Fibroblast of skin of right biceps (primary cell): ENCODE measurements at places on chromosomes 5 and 9.

DNA sequence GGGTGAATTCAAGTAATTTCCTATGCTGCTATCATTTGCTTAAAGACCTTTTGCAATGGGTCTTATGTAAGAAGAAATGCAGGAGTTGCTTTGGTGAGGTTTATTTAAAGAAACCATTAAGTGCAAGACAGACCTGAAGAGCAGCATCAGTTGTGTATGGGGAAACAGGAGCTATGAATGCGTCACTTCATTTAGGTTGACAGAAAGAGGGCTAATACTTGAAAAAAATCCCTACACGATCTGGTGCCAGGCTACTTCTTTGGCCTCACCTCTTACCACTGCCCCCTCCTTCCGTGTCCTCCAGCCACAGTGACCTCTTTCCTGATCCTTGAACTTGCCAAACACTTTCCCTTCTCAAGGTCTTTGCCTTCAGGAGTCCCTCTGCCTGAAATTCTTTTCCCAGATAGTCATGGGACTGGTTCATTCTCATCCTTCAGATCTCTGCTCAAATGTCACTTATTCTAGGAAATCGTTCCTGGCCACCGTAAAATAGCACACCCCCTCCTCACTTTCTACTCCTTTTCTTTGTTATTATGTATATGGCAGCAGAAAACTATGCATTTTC, 1.4 kb upstream of the JAK2 start:
- DNase-seq: no peak

- DNase-seq: no peak
Observed at GRCh38 chr9:84642553-84643141, 26.9 kb upstream of the NTRK2 start.

GRCh38 chr9:29006628-29007027, 1433.3 kb upstream of the C9orf72 start:
- no peak for DNase-seq

DNA sequence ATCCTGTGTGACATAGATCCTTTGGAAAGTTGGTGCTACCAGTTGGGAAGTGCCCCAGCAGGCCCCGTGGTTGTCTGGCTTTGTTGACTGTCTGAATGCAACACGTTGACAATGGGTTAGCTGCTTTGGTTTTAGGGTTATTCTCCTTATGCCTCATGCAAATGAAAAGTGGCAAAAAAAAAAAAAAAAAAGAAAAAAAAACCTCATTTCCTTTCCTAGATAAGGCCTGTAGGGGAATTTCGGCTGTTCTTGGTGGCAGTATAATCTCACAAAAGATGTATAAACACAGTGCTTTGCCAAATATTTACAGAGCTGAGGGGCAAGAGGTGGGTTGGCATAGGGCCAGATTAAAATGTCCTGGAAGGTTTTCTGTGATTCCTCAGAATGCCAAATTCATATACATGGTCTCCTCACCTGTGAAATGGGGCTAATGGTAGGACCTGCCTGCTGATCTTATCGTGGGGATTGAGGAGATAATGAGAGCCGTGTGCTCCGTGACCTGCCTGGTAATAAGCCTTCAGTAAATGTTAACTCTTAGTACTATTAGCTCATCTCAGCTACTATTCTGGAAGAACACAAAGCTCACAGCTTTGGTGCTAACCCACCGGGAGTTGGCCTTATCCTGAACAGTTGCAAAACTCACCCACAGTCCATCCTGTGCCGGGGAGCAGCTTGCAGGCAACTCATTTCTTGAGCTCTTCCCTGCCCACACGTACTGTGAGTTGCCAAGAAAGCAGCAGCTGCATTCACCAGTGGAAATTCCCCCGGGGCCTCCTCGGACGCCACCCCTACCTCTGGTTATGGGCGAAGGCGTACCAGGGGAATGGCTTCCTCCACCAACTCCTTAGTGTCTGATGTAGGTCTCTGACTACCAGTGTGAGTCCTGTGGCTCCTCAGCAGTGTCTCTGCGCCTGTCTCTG, 220.3 kb downstream of the NR3C1 start:
- DNase-seq: no peak

DNA sequence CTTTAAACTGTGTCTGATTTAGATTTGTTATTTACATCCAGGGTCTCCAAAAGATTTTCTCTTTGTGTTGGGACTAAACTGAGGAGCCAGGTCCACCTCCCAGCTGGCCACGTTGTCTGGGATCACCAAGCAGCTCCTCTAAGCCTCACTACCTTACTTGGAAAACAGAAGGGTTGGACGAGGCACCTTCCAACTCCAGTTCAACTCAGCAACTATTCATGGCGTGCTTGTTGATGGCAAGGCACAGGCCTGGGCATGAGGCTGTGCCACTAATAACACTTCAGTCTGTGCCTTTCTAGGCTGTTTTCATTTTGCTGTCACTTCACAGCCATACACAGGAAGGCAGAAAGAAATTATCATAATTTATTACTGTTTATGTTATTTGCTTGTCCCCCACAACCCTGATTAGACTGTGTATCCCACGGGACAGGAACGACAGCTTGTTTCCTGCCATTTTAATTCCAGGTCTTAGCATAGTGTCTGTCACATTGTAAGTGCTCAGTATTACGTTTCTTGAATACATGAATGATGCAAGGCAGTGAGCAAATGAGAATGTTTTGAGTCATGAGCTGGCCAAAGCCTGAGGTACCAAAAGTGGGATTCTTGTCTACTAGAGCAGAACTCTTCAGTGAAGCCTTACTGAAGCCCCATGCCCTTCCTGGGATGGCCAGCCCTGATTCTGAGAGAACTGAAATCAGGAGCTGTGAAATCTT, 125.8 kb downstream of the GALNT10 start:
- DNase-seq: no peak

DNA sequence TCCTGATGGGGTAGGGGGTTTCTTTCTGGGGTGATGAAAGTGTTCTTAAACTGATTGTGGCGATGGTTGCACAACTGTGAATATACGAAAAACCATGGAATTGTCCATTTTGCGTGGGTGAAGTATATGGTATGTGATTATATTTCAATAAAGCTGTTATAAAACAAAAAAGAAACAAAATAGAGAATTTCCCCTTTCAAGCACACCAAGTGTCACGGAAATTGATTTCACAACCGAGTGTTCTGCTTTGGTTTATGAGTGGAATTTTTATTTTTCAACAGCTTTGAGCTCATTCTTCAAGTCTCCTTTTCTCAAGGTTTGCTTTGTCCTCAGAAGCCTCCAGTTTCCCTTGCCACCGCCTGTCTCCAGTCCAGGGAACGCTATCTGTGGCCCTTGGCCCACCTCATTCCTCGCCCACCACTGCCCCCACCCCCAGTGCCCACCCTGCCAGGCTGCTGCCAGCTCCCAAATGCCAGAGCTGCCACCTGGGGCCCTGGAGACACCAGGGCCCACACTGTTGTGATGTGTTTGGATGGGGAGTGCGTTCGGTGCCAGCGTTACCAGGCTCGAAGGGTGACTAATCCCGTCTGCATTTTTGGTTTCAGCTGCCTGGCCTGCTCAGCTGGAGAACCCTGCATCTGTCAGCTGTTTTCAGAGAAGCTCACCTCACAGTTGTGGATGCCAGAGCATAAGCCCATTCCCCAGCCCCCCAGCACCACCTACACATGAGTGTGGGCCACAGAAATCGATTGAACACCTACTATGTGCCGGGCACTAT, 30.4 kb downstream of the DUSP1 start:
- DNase-seq: peak; percentile 87

GRCh38 chr9:96067600-96067999, 192.1 kb downstream of the ERCC6L2 start:
- DNase-seq: no peak

DNA sequence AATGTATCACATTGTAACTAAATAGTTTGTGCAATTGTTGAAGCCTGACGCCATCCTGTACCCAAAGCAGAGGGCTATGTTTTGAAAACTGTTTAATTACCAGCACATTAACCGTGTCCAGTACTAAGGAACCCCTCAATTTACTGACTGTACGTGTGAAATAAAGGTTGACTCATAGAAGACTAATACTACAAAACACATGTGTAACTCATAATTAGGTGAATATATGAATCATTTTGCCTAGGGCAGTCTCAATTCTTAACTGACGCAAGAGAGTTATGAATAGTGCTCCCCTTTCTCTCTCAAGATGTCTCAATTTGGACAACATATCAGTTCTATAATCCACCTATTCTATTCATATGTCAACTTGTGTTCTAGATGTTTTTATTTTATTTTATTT, 558.4 kb downstream of the PRDM9 start:
- DNase-seq: no peak

- no peak for DNase-seq
Observed at GRCh38 chr9:106218427-106218826, 524.1 kb downstream of the TMEM38B start.

- DNase-seq: no peak
Observed at GRCh38 chr5:176658817-176659511, 11.7 kb downstream of the TSPAN17 start.

DNA sequence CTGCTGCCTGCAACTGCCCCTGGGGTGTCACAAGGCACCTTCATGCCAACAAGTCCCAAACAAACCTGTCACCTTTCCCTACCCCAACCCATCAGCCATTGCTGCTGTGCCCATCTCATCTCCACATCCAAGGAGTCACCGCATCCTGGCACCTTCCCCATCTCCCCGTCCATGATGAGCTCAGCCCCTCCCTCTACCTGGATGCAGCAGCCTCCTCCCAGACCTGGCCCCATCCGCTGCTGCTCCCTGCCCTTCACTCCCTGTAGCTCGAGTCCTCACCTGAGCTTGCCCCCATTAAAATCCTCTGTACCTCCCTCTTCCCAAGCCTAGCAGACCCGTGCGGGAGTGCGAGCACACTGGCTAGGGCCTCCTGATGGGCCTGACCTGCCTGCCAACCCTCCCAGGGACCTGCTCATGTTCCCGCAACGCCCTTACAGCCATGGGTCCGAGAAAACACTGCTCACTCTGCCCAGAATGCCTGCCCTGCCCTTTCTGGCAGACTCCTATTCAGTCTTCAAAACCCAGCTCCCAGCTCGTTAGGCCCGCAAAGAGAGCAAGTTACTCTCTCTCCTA, 110.6 kb downstream of the ADAMTS2 start:
- DNase-seq: no peak

DNA sequence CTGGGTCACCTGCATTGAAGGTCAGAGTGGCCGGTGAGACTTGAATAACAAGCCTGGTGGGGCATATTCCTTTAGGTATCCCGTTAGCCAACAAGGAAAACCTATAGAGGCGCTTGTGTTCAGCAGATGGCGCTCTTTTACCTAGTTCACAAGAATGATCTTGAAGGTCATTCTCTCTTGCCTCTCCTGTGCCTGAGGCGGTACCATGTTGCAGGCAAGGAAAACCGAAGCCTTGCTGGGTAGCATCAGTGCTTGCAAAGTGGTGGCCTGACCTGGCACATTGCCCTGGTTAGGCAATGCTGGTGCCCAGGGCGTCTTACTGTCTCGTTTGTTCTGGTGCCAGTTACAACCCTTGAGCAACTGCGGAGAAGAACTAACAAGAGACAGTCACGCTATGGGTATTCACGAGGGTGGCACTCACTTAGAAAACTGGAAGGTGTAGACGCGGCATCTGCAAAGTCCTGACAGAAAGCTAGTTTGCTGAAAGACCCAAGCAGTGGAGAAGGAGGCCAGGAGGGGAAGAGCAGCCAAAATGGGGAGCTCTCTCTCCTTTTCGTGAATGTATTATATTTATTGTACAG, 56.7 kb downstream of the AOPEP start:
- DNase-seq: peak; percentile 86

- DNase-seq: no peak
Observed at GRCh38 chr9:19306568-19306967, 73.5 kb downstream of the RPS6 start.

- DNase-seq: no peak
Observed at GRCh38 chr5:154858972-154859871, 795 bp downstream of the CNOT8 start.

DNA sequence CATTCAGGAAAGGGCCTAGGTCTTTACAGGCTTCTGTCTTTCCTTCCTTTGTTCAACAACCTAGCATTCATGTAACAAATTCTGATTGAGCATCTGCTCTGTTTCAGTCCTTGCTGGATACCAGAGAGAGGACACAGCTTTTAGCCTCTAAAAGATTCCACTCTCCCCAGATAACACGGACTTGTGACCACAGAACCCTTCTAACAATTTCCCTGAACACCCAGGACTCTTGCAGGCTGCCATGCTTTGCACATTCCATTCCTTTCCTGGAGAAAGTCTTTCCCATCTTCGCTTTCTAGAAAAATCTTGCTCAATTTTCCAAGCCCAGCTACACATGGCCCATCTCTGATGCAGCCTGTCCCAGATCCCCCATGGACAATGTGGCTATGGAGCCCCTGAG, 310.9 kb downstream of the ACTL7B start:
- DNase-seq: peak; percentile 15

GRCh38 chr5:57004800-57005199, 52.9 kb upstream of the MIER3 start:
- no peak for DNase-seq

- peak; percentile 7 for DNase-seq
Observed at GRCh38 chr5:170986598-170986997, 124.8 kb downstream of the RANBP17 start.

DNA sequence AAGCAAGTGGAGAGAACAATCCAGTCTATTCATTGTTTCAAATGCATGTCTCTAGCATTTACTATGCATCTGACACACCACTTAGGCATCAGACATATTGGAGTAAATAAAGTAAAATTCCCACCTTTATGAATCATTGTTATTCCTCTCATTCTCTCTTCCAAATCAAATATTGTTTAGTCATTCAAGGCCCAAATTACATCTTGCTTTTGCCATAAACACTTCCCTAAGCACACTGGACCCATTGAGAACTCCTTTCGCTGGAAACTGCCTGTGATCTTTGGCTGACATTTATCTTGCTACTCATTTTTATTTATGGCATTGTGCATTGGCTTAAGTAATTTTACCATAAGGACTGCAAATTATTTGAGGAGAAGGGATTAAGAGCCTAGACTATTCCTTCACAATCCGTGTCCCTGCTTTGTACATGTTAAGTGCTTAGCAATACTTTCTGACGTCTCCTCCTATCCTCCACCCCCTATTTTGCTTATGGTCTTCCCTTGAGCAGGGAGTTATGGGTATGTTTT, 7.4 kb downstream of the C5orf46 start:
- no peak for DNase-seq

DNA sequence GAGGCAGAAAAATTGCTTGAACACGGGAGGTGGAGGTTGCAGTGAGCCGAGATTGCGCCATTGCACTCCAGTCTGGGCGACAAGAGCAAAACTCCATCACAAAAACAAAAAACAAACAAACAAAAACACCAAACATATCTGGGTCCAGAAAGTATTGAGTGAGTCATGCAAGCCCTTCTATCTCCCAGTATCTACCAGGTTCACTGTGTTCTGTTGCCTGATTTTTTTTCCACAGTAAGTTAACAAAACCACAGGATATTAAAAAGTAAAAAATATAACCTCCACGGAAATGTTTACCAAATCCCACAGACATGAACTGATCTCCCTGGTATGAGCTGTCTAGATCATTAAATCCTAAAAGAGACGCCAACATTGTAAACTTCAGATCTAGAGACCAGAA, 94.4 kb downstream of the ANKH start:
- no peak for DNase-seq

- no peak for DNase-seq
Observed at GRCh38 chr9:93900436-93900819, 54.7 kb downstream of the BARX1 start.

DNA sequence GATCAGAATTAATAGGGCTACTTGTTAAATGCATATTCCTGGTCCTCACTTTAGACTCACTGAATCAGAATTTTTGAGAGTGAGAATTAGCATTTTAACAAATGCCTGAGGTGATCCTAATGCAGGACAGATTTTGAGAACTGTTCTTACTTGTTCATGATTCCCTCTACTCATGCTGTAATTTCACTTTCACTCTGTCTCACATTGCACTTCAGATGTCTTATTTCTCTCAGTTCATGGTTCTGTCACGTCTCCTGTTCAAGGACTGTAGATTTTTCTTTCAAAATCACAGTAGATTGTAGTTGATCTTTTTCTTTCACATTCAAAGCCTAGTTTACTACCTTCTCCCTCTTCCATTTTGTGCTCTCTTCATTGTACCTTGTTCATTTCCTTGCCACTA, 54.3 kb downstream of the ADGRV1 start:
- no peak for DNase-seq
